Neural cell (in vitro differentiated cells): ENCODE measurements at places on chromosomes 1 and 21. TPM values are rescaled to one million over a fixed set of nuclear protein-coding genes. Genes with fewer than 3 reads are reported as not detected.

The NGF gene
- not detected in 2 replicates for polyA plus RNA-seq

The RAB4A gene
- 43.2 and 49.8 TPM in 2 replicates for polyA plus RNA-seq

The NPR1 gene
- polyA plus RNA-seq = 0.18 and 0.45 TPM in 2 replicates

The METTL18 gene
- polyA plus RNA-seq = 7.0 and 8.5 TPM in 2 replicates

The AUNIP gene
- polyA plus RNA-seq = 0.48 TPM in 1 of 2 replicates, not detected in the other

The CAMK2N1 gene
- 54.2 and 67.1 TPM in 2 replicates for polyA plus RNA-seq

The BRINP3 gene
- polyA plus RNA-seq = 3.7 and 7.7 TPM in 2 replicates

The VSIG8 gene
- 0.37 TPM in 1 of 2 replicates, not detected in the other for polyA plus RNA-seq

The B3GALT5 gene
- polyA plus RNA-seq = 0.50 and 0.80 TPM in 2 replicates

The MAGOH gene
- polyA plus RNA-seq = 42.6 and 53.3 TPM in 2 replicates
